NCI-H1694 (cell line): ENCODE measurements at places on chromosomes 7 and 10.
A peak's percentile ranks its signal among the peaks of the same experiment; 100 is the strongest.

DNA sequence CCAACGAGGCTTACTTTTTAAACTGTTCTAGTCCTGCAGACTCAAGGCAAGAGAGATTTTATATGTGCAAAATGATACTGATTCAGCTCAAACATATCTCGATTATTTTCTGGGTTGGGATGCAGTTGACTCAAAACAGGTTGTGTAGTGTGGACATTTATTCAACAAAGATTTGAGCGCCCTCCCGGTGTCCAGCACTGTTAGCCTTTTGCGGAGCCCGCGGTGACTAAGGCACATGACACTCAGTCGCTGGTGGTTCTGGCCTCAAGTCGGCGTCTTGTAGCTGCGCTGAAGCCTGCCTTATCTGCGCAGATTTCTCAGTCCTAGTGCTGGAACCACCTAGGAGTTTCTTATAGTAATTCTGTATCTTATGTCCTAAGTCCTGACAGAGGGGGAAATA is 938 bp upstream of the CADPS2 start:
- DNase-seq: no peak

GRCh38 chr10:126598009-126598408 is 72.5 kb downstream of the C10orf90 start:
- DNase-seq: peak; percentile 4

- no peak for DNase-seq
Measured at GRCh38 chr10:11058965-11059364, 41.3 kb downstream of the CELF2 start.

- DNase-seq: no peak
Measured at GRCh38 chr10:62450912-62451610, 76.9 kb downstream of the ZNF365 start.

GRCh38 chr7:51325261-51325676 is 8.7 kb upstream of the COBL start:
- DNase-seq: no peak

DNA sequence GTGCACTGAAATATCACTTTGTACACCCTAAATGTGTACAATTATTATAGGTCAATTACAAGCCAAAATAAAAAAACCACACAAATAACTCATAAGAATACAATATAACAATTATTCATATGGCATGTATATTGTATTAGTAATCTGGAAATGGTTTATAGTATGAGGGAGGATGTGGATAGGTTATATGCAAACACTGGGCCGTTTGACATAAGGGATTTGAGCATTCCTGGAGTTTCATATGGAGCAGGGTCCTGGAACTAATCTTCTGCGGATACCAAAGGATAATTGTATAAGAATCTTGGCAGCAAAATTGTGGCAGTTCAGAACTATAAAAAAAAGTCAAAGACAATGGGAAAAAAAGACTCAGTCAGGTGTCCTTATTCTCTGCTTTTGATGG is 619.4 kb downstream of the CNTNAP2 start:
- no peak for DNase-seq

DNA sequence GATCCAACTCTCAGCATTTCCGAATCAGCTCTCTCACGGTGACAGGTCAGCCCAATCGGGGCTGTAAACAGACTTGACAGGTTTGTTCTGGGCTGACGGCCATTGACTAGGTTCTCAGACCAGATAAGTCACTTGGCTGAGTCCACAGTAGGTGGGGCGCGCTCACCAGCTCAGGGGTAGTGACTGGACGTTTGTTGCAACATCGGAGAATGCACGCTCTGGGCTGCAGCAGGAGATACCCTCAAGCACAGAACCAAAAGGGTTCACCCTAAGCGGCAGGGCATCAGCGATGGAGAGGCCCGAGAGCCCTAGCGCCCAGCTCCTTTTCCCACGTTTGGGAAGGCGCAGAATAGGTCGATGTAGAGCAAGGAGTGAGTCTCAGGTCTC is 1.8 kb downstream of the KLLN start:
- no peak for DNase-seq
